ENCODE measurements at places on chromosomes 16 and 17. TPM values are rescaled to one million over a fixed set of nuclear protein-coding genes. Genes with fewer than 3 reads are reported as not detected.

The CACNG4 gene
- 11.8 TPM for total RNA-seq

The GRAP gene
- 0.21 TPM for total RNA-seq

The CRHR1 gene
- 0.16 TPM for total RNA-seq

The GPR179 gene
- 0.03 TPM for total RNA-seq

The ABCA8 gene
- 0.15 TPM for total RNA-seq

The WNT9B gene
- total RNA-seq, result not detected

The SEPTIN12 gene
- total RNA-seq, result not detected

The LPCAT2 gene
- 6.3 TPM for total RNA-seq

The NDRG4 gene
- total RNA-seq, result 26.9 TPM

The MON1B gene
- 35.5 TPM for total RNA-seq

The OTOP2 gene
- total RNA-seq, result 0.06 TPM

The CCL5 gene
- total RNA-seq, result 0.92 TPM

The KRTAP1-5 gene
- not detected for total RNA-seq

The SLC5A10 gene
- total RNA-seq, result 0.23 TPM

The MMP2 gene
- 13.6 TPM for total RNA-seq

The MYO19 gene
- 68.3 TPM for total RNA-seq

The CREBBP gene
- total RNA-seq, result 17.5 TPM

The DPEP2 gene
- total RNA-seq, result not detected

The NECAB2 gene
- total RNA-seq, result 3.3 TPM

Data from A549 treated with CORT108297 at 1 μM for 4 hours (cell line).